A172 (cell line): ENCODE measurements at places on chromosomes 7 and 10.

- DNase-seq = no peak
Observed at GRCh38 chr7:159008417-159008816, 136.2 kb downstream of the VIPR2 start.

- DNase-seq = no peak
Observed at GRCh38 chr7:50346545-50347497, 42.3 kb downstream of the IKZF1 start.

- no peak for DNase-seq
Observed at GRCh38 chr7:27101171-27101956, 1.1 kb downstream of the HOXA2 start.

DNA sequence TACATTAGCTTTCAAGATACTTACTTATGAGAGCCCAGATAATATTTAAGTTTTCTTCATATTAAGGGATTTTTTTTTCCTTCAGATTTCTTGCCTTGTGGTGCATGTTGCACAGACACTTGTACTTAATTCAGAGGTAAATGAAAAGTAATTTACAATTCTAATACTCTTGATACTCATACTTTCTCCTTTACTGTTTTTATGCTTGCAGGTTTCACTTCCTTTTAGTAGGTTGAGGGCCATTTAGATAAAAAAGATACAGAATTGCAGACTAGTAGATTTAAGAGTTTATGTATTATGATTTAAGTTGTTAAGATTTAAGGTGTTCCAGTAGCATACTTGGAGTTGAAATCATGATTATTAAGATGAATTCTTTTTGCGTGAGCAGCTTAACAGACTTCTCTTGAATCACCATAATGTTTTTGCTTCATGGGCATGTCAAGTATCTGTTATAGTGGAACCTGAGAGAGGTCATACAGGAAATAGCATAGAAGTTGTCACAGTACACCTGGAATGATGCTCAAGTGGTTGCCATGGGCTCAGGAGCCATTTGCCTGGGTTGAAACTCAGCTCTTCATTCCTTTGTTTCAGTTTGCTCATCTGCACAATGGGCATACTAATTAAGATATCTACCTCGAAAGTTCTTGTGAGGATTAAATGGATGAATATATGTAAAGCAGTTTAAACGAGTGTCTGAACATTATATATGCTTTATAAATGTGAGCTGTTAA is 174.8 kb upstream of the PRPS1L1 start:
- DNase-seq = no peak
